ENCODE measurements at places on chromosomes 12 and 14.

GRCh38 chr12:82174383-82174782 is 183.8 kb downstream of the CCDC59 start:
- DNase-seq = no peak

- DNase-seq = no peak
Measured at GRCh38 chr14:103696466-103697071, 18.7 kb downstream of the XRCC3 start.

DNA sequence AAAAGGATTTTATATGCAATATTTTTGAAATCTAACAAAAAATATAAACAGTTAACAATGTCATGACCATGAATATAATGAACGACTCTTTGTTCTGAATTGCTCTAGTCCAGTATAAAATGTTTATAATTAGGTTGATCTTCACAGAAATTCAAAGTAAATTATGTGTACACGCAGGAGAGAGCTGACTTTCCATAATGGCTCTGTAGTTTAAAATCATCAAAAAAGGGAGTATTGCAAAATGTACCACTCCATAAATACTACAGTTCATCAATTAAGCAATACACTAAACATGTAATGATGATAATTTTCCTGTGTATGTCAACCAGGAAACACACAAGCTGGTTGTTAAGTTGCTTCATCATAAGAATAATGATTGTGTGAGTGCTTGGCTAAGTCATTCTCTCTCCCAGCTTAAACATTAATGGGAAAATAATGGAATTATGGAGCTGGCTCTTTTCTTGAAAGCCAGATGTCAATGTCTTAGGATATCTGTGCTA is 189.5 kb upstream of the PLEKHG7 start:
- no peak for DNase-seq

DNA sequence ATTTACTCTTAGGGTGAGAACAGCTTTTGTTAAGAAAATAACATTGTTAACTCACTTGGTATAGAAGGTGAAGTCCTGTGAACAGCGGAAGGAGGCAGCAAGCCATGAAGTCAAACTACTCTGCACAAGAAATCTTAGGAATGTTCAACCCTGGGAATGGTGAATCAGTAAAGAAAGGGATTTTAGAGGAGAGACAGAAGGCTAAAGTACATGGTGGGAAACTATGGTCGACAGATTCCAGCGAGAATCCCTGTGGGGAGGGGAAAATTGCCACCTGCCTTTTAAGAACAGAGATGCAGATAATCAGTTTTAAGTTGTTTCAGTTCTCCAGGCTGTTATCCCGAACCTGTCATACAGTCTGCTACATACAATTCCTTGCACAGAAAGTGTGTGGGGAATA is 63.2 kb upstream of the PTPRR start:
- DNase-seq = no peak

- DNase-seq = no peak
Measured at GRCh38 chr14:91453744-91454143, 36.1 kb upstream of the CCDC88C start.

DNA sequence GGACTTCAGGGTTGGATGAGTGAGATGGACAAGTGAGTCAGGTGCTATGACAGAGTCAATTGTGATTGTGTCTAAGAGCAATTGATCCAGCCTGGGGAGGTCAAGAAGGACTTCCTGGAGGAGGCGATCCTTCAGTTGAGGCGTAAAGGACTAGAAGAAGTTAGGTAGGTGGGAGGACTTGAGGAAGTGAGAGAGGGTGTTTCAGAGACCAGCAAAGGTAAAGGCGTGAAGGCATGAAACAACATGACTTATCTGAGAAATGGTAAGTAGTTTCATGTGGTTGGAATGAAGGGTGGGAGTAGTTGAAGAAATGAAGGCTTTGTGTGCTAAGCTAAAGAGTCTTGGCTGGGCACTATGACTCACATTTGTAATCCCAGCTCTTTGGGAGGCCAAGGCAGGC is 48.9 kb upstream of the PPP1CC start:
- DNase-seq = no peak

DNA sequence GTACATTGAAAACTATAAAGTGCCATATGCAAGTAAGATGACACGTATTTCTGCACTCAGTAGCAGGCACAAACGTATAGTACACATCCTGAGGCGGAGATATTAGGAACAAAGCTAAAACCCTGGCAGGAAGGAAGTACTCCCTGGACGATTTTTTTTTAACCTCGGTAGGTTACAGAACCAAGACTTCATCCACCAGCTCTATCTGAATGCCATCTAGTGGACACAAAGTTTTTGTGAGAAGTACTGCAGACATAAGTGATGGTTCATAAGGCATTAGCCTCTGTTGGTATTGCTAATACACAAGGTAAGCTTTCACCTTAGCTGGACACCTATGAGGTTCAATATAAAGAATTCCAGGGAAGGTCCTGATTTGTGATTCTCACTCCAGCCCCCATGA is 83.0 kb upstream of the CCDC196 start:
- DNase-seq = peak; percentile 12

- DNase-seq = no peak
Measured at GRCh38 chr12:64053117-64053516, 169.0 kb downstream of the KICS2 start.

DNA sequence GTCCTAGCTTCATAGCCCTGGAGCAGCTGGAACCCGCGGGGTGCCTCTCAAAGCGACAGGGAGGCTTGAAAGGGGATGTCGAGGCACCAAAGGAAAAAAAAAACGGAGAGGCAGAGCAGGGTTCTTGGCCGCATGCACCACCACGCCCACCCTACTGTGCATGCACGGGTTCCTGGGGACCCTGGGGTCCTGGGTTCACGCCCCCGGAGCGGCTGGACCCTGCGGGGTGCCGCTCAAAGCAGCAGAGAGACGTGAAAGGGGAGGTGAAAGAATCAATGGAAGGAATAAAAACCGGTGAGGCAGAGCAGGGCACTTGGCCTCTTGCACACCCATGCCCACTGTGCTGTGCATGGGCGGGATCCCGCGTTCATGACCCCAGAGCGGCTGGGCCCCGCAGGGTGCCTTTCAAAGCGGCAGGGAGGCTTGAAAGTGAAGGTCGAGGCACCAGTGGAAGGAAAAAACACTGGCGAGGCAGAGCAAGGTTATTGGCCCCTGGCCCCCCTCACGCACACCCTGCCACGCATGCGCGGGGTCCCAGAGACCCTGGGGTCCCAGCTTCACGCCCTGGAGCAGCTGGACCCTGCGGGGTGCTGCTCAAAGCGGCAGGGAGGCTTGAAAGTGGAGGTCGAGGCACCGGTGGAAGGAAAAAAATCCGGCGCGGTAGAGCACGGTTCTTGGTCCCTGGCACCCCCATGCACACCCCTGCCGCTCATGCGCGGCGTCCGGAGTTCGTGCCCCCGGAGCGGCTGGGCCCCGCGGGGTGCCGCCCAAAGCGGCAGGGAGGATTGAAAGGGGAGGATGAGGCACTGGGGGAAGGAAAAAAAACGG is 318.5 kb downstream of the ALG10 start:
- no peak for DNase-seq

GRCh38 chr14:61489932-61490331 is 168.6 kb downstream of the PRKCH start:
- DNase-seq = no peak

DNA sequence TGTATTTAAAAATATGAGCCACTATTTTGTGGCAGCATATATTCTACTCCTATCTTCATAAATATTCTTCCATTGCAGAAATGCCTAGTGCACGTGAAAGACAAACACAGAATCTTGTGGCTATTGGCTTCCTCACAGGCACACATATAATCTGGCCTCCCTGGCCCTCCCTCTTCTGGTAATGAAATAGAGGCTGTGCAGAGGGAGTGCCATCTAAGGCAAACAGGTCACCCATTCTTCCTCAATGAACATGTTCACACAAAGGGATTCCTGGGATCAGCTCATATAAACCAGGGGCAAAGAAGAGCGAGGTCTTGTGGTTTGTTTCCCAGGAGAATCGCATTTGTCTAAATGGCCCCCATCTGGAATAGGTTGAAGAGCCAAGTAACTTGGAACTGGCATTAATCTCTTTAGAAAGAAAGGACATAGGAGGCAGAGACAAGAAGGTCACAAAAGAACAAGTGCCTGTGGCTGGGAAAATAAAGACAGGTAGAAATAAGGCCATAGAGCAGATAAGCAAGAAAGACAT is 171.6 kb upstream of the PTPRQ start:
- DNase-seq = no peak

DNA sequence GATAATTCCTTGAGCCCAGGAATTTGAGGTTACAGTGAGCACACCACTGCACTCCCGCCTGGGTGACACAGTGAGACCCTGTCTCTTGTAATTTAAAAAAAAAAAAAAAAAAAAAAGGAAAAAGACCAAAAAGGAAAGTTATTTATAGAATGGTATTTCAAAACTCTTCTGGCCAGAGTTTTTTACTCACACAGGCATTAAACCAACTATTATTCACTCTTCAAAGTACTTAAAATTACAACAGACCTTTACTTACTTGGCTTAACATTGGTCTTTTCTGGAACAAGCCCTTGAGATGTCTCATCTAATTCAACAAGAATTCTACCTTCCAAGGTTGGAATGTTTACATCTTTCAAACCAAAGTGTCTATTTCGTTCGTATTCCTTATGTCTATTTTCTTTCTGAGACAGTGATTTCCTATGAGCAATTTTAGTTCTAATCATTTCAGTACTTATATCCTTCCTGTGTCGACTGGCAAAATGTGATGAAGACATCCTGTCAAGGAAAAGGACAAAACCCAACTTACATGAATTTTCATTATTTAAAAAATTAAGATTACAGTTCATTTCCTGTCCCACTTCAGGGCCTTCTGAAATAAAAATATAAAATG is 2.6 kb downstream of the DLGAP5 start:
- no peak for DNase-seq

GRCh38 chr14:54942913-54943312 is 40.3 kb upstream of the GCH1 start:
- DNase-seq = no peak

DNA sequence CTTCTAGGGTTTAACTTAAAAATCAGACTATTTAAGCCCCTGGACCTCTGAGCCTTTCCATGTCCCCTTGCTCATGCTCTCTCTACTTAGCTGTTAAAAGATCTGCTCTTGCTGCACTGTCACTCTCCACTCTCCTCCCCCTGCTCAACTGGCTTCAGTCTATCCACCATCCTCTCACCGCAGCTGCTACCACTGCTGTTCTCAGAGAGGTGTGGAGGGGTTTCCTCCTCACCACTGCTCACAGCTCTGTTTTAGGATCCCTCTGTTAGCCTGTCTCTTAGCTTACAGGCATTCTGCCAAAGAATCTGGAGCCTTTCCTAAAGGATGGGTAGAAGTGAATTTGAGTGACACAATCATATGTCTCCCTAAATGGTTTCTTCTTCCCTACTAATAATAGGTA is 43.7 kb upstream of the ATP2B1 start:
- no peak for DNase-seq

Data from WERI-Rb-1 (cell line).